ENCODE measurements at places on chromosomes 2 and 18.

GRCh38 chr18:59961070-59961469, 61.3 kb downstream of the PMAIP1 start:
- DNase-seq, result no peak

DNA sequence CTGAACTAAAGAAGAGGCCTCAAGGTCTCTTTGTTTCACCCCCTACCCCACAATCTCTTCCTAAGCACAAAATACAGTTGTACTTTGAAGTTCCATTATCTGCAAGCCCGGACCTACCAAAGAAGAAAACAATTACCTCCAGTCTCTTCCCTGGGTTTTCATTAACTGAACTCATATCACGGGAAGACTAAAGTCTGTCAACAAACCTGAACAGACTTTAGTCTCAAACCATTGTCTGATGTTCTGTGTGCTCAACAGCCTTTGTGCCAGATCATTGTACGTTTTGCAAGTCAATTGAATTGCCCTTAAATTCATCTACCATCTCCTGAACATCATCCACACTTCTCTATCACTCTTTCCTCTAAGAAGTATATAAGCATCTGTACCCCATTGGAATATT, 1021.9 kb upstream of the CDH2 start:
- no peak for DNase-seq

DNA sequence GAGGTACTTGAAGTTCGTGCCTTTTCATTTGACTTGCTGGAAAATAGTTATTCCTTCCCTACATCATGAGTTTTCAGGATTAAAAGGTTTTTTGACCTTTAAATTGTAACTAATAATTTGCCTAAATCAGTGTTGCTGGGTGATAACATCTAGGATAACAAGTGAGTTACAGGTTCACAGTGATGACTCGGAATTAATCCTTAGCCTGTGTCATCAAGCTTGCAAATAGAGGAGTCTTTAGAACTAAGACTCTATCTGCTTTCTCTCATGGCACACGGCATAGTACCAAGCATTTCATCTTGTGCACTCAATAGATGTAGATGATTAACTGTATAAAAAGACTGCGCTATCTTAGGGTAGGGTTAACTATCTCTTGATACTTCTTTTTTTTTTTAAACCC, 79.5 kb downstream of the CAMKMT start:
- DNase-seq, result no peak

DNA sequence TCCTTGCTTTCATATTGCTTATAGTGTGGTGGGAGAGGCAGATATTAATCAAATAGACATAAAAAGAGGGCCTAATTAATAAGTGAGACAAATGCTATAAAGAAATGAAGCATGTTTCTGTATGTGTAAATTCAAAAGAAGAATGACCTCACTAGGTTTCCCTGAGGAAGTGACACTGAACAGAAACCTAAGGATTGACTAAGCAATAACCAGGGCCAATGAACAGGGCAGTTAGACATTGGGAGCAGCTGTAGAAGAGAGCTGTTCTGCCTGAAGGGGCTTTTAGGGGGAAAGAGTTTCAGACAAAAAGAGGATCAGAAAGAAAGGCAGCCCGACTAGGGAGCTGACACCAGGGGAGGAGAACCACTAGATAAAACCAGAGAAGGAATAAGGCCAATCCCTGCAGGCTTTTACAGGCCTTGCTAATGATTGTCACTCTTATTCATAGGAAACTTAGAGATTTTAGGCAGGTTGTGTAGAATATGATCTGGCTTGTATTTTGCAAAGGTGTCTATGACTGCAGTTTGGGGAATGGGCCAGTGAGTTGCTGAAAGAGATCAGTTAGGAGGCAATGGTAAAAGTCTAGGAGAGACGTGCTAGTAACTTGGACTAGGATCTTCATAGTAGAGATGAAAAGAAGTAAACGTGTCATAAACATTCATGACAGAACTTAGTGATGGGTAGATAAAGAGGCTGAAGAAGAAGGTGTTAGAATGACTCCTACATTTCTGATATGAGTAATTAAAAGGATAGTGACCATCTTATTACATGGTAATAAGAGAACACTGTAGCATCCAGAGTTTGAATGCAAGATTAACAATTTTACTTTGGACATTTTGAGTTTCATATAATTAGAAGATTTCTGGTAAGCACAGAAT, 26.8 kb upstream of the NABP1 start:
- DNase-seq, result no peak

All from kidney epithelial cell (primary cell).